ENCODE measurements at places on chromosomes 1 and 21.

- DNase-seq: no peak
Observed at GRCh38 chr1:109897259-109897955, 13.2 kb upstream of the CSF1 start.

DNA sequence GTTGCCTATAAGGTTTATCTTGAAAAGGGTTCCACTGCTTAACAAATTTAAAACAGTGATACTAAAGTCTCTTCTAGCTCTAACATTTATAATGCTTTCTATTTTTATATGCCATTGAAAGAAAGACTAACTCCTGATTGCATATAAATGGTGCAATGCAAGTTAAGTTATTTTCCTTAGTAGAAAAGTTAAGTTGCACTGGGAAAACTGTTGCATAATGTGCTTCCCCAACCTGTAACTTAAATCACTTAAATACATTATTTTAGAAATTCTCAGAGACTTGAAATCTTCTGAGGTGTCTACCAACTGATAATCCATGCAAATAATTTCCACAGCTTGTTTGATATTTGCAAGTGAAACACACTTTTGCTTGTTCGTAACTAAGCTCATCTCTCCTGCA is 175.0 kb upstream of the HMCN1 start:
- DNase-seq: no peak

DNA sequence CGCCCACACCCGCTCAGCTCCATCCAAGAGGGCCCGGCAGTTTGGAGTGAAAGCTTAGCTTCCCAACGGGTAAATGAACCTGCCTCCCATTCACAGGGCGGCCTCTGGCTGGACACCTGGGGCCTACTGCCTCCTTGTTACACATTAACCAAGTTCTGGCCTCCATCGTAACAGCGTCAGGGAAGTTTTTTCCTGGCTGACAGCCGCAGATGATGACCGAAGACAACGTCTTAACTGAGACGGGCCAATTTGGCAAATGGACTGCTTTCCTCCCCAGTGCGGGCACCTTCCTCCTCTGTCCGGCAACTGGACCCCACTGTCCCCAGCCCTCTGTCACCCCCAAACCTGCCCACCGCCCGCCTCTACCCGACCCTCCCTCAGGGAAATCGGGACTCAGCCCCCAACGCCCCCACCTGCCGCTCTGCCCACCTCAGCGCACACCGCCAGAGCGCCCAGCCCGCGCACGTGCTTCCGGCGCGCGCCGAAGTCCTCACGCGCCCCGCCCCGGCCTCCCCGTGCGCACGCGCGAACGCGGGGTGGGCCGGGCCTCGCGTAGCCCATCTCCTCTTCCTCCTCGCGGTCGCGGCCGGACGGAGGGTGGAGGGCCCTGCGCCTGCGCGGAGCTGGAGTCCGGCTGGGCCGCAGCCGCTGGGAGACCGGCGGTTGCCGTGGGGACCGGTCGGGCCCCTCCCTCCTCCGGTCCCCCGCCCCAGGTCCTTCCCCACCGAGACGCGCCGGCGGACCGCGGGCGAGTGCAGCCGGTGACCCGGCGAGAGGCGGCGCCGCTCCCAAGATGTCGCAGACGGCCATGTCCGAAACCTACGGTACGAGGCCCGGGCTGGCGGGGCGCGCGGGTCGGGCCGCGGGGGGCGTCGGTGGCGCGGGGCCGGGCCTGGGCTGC is at the start of gene RAB4A:
RAB4A (plus strand) TSS at position 565 of the 901 bp plus-strand sequence; CDS start at position 794, 229 bp downstream.
- DNase-seq: peak; percentile 70

- DNase-seq: no peak
Observed at GRCh38 chr1:24052220-24052619, 59.7 kb downstream of the MYOM3 start.

GRCh38 chr1:33986390-33987095 is 122.7 kb downstream of the HMGB4 start:
- DNase-seq: peak; percentile 14

DNA sequence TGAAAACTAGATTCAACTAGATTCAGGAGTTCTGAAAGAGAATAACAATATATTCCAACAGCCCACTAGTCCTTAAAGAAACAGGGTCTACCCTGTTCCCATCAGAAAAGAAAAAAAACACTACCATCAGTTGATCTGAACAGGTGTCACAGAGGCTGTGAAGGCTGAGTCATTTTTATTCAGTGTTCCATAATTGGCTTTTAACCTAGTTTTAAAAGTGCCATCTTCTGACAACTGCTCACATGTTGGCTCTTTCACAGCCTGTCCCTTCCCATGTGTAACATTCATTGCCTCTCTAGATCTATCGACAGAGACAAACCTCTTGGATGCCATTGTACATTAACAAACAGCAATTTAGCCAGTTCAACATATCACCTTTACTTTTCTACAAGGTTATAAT is 243.7 kb downstream of the TBX15 start:
- DNase-seq: no peak

GRCh38 chr1:99707535-99708142 is 58.8 kb downstream of the FRRS1 start:
- peak; percentile 24 for DNase-seq

DNA sequence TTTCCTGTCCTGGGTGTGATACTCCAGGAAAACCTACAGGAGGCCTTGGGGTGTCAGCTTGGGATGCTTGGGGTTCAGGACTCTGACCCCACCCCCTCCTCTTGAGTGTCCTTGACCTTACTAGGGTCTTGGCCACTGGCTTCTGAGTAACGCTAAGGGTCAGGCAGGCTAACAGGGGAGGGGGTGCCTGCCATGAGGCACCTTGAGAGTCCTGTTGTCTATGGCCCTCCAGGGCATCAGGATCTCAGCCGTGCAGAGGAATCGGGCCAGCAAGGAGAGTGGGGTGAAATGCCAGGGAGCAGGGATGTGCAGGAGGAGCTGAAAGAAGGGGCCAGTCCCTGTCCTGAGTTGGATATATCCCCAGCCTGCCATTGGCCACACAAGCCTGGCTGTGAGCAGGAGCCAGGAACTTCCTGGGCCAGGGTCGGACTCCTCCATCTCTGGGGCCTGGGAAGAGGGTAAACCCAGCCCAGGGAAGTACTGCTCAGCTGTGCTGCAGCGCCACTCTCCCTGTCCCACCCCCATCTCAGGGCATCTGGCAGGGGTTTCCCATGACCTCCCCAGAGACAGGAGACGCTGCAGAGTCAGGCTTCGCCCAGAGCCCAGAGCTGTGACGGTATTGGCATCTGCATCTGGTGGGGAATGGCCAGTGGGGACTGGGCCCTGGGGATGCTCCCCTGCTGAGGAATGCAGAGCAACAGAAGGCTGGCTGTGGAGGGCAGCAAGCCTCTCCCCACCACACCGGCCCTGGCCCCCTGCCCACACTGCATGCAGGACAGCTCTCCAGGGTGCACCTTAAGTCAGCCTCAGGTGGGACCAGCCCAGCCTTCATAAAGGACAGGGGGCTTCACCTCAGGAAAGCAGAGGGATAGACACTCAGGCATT is 6.3 kb downstream of the KIF21B start:
- no peak for DNase-seq

DNA sequence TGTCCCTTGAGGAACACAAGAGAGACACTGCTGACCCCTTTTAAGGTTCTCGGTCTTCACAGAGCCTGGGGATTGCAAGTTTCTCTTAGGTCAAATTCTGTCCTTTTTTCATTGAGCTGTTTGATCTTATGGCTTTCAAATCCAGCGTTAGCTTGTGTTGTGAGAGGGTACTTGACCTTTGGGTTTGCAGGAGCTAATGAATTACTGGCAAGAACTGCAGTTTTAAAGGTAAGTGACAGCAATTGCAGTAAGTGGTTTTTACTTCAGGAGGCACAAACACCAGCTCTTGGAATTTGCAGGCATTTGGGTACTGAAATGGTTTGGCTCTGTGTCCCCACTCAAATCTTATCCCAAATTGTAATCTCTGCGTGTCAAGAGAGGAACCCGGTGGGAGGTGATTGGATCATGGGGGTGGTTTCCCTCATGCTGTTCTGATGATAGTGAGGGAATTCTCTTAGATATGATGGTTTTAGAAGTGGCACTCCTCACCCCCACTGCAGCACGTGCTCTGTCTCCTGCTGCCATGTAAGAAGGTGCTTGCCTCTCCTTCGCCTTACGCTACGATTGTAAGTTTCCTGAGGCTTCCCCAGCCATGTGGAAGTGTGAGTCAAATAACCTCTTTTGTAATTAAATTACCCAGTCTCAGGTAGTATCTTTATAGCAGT is 134.5 kb upstream of the LYPLAL1 start:
- no peak for DNase-seq

DNA sequence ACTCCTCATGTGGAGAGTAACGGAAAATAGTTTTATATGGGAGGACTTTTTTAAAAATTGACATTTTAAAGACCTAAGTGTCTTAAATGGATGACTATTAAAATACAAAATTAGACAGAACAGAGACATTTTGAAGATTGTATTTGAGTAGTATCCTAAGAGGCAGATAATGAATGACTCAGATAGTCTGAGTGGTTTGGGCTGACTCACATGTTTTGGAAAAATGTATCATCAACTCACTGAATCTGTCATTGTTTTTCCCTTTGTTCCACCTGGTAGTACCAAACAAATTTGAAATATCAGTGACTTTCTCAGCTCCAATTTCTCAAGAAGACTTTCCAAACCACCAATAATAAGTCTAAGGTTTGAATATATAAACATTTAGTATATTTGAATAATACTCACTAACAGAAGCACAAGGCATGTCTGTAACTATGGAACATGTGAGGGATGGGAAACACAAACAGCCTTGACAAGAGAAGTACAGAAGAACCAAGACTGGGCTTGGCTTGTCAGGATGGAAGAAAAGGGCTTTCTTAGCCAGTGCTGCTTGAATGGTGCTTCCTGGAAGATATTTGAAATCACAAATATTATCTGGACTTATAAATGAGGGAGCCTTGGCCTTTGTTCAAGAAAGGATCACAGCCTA is 90.6 kb downstream of the SGIP1 start:
- DNase-seq: no peak

GRCh38 chr1:108712606-108713150 is at the start of gene FNDC7:
Gene FNDC7 (plus strand): TSS chr1:108712908. CDS start chr1:108712934, 26 bp downstream.
- DNase-seq: no peak

GRCh38 chr1:56872597-56872996 is 18.0 kb downstream of the C8A start:
- DNase-seq: no peak

- DNase-seq: no peak
Observed at GRCh38 chr1:207282058-207282457, 39.4 kb upstream of the CD55 start.

GRCh38 chr1:51238034-51238403 is 1.9 kb downstream of the RNF11 start:
- DNase-seq: no peak

DNA sequence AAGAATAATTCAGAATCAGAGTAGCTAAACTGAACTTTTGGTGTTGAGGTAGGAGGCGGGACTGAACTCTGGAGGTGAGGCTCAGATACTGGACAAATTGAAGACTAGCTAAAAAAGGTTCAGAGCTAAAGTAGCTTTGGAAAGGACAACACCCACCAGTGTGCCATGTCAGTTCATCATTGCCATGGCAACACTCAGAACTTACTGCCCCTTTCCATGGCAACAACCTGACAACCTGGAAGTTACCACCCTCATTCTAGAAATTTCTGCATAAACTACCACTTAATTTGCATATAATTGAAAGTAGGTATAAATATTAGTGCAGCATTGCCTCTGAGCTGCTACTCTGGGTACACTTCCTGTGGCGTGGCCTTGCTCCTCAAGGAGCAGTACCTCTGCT is 30.3 kb upstream of the POGK start:
- no peak for DNase-seq

DNA sequence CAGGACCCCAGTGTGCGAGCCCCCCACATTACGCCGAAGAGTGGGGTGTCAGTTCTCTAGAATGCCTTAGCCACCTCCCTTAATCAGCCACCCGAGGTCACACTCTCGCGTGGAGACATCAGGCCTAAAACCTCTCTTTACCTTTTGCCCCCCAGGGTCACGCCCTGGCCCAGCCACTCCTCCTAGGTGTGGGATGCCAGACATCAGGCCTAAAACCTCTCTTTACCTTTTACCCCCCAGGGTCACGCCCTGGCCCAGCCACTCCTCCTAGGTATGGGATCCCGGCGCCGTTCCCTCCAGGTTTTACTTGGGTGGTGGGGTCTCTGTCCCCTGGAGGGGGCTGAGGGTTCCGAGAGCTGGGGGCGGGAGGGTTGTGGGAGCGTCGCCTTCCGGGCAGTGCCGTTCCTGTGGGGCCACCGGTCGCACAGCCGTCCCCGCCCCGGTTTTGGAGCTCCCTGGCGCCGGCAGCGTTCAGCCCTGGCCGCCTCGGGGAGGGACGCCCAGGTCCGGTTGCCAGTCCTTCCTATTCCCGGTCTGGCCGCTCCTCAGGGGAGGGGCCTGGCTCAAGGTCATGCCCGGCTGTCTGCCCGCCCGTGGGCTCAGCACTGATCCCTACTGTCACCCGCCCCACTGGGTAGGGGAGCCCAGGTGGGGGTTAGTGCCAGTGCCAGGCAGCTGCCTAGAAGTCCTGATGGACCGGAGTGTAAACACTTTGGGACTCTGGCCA is 882 bp downstream of the VPS13D start:
- peak; percentile 21 for DNase-seq

GRCh38 chr1:88736633-88737248 is 52.7 kb downstream of the PKN2 start:
- no peak for DNase-seq

DNA sequence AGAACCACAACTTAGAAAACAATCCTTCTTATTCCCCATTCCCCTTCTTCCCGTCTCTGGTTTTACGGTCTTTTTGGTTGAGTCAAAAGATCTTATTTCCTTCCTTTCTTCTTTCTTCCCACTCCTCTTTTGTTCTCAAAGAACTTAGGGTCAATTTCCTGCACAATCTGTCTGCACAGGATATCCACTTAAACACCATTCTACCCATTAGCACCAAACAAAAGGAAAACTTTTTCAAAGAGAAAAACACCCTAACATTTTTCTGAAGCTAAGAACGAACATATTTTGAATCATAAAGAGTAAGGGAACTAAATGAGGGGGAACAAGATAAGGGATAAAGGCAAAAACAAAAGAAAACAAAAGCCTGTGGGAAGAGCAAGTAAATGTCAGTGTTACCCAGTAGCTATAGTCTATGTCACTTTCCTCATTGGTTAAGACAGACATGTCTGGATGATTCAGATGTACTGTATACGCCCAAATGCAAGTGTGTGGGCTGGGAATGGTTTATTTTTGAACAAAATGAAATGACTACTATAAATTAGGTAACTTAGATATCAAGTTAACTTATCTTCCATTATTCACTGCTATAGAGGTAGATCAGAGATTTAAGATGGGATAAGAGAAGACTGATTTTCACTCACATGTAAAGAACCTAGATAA is 59.9 kb downstream of the TOR3A start:
- no peak for DNase-seq

- DNase-seq: no peak
Observed at GRCh38 chr1:53188099-53188498, 8.5 kb upstream of the CPT2 start.

GRCh38 chr1:222053790-222054294 is 312.0 kb upstream of the DUSP10 start:
- DNase-seq: no peak

DNA sequence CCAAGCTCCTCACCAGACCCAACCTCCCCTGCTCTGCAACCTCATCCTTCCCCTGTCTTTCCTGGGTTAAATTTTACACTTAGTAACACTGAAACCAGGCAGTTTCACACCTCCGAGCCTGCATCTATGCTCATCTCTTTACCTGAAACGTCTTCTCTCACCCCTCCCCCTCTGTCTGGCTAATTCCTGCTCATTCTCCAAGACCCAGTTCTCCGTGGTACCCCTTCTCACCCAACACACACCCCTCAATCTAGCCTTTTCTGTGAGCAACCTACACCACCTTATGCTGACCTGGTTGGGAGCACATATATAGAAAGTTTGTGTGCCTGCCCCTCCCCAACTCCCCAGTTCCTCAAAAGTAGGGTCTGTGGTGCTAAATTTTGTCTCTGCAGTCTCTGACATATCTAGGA is 3.7 kb upstream of the KIAA1614 start:
- DNase-seq: no peak

Measured in anterior cingulate cortex (tissue), 58 donors.